ENCODE measurements at places on chromosomes 4 and X.

DNA sequence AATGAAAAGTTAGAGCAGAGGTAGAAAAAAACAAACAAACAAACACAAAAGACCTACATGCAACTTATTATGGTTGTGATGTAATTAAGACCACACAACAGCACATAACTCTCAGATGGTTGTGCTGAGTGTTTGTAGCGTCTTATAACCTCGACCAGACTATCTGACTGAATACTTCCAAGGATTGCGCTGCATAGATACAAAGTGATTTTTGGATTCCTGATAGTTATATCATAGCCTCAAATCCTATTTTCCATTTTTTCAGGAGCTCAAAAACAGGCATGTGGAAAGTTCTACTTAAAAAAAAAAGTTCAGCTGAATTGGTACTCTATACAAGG lies 236.1 kb downstream of the SPRY1 start:
- DNase-seq, result no peak

GRCh38 chr4:37908488-37909331 lies 17.8 kb downstream of the TBC1D1 start:
- no peak for DNase-seq

- DNase-seq, result no peak
Observed at GRCh38 chrX:16103625-16104024, 19.7 kb upstream of the GRPR start.

DNA sequence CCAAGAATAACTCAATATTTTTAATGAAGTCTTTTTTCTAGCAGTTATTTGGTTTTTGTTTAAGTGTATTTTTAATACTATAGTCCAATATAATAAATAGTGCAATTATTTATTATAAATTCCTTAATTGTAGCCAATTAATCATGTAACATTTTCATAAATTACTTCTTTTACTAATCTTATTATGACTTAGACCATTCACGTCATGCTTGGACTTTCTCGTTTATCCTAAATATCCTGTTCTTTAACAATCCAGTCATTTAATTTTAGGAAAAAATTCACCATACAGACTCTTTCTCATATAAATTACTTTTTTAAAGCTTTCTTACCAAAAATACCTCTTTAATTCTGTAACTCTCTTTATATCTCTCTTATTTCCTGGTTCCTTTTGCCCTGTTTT lies 350.1 kb downstream of the AR start:
- DNase-seq, result no peak

DNA sequence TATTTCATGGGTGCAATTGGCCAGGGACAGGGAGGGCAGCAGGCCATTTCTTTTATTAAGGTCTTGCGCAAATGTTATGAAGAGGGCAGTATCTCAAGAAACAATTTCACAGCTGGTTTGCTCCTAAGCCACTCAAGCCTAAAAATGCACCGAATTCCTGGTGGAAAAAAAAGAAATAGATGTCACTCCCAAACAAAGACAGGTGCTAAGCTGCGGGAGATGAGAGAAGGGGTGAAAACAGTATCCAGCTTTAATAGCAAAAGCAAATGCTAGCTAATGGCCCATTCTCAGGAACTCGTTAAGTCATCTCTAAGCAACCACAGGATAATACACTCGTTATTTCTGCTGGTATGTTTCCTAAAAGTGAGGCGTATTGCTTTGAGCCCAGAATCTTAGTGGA lies 116.4 kb downstream of the ARX start:
- DNase-seq, result no peak

GRCh38 chr4:62324215-62324614 lies 1124.1 kb downstream of the ADGRL3 start:
- no peak for DNase-seq

GRCh38 chrX:1388651-1389050 lies 3.3 kb downstream of the SLC25A6 start:
- DNase-seq, result no peak

GRCh38 chrX:87808576-87809243 lies 291.1 kb downstream of the KLHL4 start:
- no peak for DNase-seq

DNA sequence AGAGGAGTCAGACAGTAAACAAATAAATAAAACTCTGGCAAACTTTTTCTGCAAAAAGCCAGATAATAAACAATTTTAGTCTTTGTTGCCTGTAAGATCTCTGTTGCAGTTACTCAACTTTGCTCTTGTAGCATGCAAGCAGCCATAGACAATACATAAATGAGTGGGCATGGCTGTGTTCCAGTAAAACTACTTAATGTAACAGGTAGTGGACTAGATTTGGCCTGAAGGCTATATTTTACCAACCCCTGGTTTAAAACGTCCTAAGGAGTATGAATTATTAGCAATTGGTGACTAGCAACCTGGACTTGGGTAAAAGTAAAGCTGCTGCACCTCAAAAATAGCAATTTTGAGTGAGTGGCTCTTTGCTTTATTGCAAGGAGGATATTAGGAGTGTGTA lies 30.9 kb downstream of the SLAIN2 start:
- DNase-seq, result no peak

DNA sequence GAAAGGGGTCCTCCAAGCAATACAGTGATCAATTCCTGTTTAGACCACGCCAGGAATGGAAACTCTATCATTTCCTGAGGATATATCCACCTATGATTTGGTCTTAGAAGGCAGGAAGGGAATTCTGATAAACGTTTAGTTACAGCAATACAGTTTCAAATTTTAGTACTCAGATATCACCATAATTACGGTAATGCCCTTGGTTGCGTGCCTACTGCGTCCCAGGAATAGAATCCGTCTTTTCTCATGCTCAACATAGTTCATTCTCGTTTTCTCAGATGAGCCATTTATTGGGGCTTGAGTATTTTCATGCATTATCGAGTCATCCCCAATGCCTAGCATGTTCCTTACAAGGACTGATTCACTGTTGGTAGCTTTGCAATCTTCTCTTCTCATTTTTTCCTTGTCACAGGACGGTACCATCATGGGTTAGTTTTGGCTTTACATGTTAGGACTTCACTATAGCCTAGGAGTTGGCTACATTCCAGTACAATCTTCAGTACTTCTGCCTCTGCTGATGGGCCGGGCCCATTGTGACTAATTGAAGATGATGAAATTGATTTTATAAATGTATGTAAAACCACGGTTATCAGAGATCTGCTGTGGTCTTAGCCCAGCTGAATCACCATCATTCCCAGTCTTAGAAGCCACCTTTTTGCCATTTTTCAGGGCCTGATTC lies 4.4 kb upstream of the PRKX start:
- DNase-seq, result no peak
